ENCODE measurements at places on chromosomes 11 and 22. TPM values are rescaled to one million over a fixed set of nuclear protein-coding genes. Genes with fewer than 3 reads are reported as not detected.

- DNase-seq: no peak
- no peak overlapping the region for H3K4me3 ChIP-seq
- no peaks in the 10 kb centered on the region for H3K36me3 ChIP-seq
- H3K4me1 ChIP-seq: no peaks in the 10 kb centered on the region
These were observed 15.9 kb downstream of the PGA5 start for GRCh38 chr11:61256710-61257482.

GRCh38 chr22:35307892-35308291 lies 8.2 kb downstream of the TOM1 start:
- peaks cover 12% of the 10 kb centered on the region for H3K4me1 ChIP-seq
- no peaks in the 10 kb centered on the region for H3K27me3 ChIP-seq
- no peak overlapping the region for H3K27ac ChIP-seq

DNA sequence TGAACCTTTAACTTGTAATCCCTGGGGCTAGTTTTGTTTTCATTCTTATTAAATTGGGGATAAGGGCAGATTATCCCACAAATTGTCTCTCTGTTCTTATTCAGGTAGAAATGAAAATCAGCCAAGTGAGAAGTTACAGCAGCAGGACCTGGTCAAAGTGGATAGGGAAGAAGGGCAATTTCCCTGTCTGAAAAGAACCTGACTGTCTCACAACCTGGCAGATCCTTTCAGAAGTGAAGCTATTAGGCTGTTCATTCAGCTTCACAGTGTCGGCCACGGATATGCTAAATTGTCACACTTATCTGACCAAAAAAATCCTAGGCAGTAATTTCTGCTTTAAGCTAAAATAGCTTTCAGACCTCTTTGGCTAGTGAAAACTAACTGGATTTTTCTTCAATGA lies 712.6 kb upstream of the ANO5 start:
- H3K27ac ChIP-seq: no peak overlapping the region
- H3K4me3 ChIP-seq: no peak overlapping the region
- no peaks in the 10 kb centered on the region for H3K27me3 ChIP-seq
- no peaks in the 10 kb centered on the region for H3K4me1 ChIP-seq
- no peaks in the 10 kb centered on the region for H3K36me3 ChIP-seq

DNA sequence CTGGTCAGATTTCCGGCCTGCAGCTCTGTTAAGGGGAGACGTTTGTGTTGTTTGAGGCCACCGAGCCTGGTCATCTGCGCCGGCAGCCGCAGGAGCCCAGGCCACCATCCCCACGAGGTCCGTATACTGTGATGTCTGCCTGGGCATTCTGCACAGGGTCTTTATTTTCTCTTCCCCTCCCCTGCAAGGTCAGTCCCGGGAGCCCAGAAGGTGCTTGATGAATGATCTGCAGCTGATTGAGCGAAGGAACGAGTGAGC lies 45.4 kb downstream of the CTTN start:
- peaks cover 8% of the 10 kb centered on the region for H3K36me3 ChIP-seq
- H3K27ac ChIP-seq: no peak overlapping the region
- no peaks in the 10 kb centered on the region for H3K4me1 ChIP-seq

GRCh38 chr11:130047141-130047540 lies 22.6 kb upstream of the APLP2 start:
- no peaks in the 10 kb centered on the region for H3K36me3 ChIP-seq
- H3K27me3 ChIP-seq: no peaks in the 10 kb centered on the region
- no peak overlapping the region for H3K4me3 ChIP-seq
- peaks cover 4% of the 10 kb centered on the region for H3K4me1 ChIP-seq

- H3K4me3 ChIP-seq: peak overlapping the region; percentile 74
- DNase-seq: peak; percentile 32
- H3K27me3 ChIP-seq: no peaks in the 10 kb centered on the region
- no peak overlapping the region for H3K27ac ChIP-seq
- peaks cover 44% of the 10 kb centered on the region for H3K36me3 ChIP-seq
These were observed 1.6 kb downstream of the PPP2R1B start for GRCh38 chr11:111764621-111765020.

GRCh38 chr11:44899959-44900358 lies 50.7 kb downstream of the TP53I11 start:
- no peaks in the 10 kb centered on the region for H3K4me1 ChIP-seq
- H3K27me3 ChIP-seq: peaks cover 6% of the 10 kb centered on the region
- H3K36me3 ChIP-seq: no peaks in the 10 kb centered on the region
- H3K27ac ChIP-seq: no peak overlapping the region

- peaks cover 18% of the 10 kb centered on the region for H3K4me1 ChIP-seq
- H3K36me3 ChIP-seq: peaks cover 44% of the 10 kb centered on the region
- H3K4me3 ChIP-seq: peak overlapping the region; percentile 96
- no peaks in the 10 kb centered on the region for H3K27me3 ChIP-seq
These were observed 9.5 kb downstream of the YPEL4 start for GRCh38 chr11:57640068-57640800.

DNA sequence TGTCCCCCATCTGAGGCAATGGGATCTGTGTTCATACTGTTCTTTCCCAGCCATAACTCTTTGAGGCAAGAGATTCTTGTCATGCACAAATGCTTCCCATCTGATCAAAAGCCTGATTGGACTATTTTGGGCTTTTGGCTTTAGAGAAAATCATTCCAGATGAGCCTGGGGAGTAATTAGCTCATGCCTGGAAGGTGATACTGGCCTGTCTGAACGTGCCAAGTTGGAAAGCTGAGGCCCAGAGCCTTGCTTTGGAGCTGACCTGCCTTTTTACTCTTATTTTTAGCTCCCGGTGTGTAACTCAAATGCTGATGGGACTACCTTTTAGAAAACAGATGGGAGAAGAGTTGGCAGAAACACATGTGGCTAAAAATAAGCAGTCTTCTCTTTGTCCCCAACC lies 105.0 kb downstream of the DBX1 start:
- H3K4me3 ChIP-seq: no peak overlapping the region
- peaks cover 25% of the 10 kb centered on the region for H3K36me3 ChIP-seq
- H3K4me1 ChIP-seq: no peaks in the 10 kb centered on the region
- DNase-seq: no peak
- H3K27ac ChIP-seq: no peak overlapping the region

DNA sequence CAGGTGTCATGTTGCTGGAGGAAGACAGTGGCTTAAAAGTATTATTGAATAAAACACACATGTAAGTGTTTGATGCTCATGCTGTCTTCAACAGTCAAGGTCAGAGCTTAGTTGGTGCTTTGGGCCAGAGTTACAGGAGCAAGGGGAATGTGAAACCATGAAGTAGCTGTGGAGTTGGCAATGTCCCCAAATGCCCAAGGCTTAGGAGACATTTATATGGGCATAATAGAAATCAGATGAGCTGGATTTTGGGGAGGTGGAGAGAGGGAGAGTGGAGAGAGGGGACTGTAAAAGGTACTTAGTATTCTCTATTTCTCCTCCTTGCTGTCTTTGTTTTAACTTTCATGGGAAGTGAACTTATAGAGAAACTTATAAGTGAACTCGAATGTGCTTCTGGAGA lies 407.8 kb downstream of the ETS1 start:
- peaks cover 21% of the 10 kb centered on the region for H3K4me1 ChIP-seq
- H3K27me3 ChIP-seq: no peaks in the 10 kb centered on the region
- H3K4me3 ChIP-seq: no peak overlapping the region
- H3K36me3 ChIP-seq: no peaks in the 10 kb centered on the region
- H3K27ac ChIP-seq: no peak overlapping the region
- DNase-seq: no peak

The MRGPRE gene
- total RNA-seq: not detected

The SORL1 gene
- total RNA-seq: not detected

DNA sequence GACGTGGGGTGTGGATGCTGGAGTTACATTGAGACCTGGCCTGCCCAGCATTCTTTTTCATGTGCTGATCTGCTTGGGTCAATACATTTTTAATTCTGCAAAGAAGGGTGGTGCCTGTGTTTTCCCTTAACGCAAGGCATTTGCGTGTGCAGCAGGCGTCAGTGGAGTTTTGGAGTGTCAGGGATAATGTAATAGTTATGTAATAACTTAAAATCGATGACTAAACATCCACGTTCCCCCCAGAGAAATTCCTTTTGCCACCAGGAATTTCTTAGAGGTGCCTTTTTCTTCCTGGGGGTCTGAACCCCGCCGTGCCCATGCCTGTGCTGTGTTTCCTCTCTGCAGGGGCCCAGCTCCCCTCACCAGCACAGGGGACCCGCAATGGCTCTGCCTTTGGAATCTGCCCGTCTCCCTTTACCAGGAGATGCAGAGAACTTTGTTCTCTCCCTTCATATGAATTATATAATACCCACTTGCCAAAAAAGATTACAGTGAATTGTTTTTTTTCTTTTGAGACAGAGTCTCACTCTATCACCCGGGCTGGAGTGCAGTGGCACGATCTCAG lies 62.6 kb downstream of the TBC1D22A start:
- no peak overlapping the region for H3K4me3 ChIP-seq
- DNase-seq: no peak
- no peak overlapping the region for H3K27ac ChIP-seq
- H3K27me3 ChIP-seq: no peaks in the 10 kb centered on the region
- no peaks in the 10 kb centered on the region for H3K36me3 ChIP-seq
- peaks cover 29% of the 10 kb centered on the region for H3K4me1 ChIP-seq

The TAGLN gene
- total RNA-seq: 717 TPM

The OSBP gene
- total RNA-seq: 30.3 TPM

DNA sequence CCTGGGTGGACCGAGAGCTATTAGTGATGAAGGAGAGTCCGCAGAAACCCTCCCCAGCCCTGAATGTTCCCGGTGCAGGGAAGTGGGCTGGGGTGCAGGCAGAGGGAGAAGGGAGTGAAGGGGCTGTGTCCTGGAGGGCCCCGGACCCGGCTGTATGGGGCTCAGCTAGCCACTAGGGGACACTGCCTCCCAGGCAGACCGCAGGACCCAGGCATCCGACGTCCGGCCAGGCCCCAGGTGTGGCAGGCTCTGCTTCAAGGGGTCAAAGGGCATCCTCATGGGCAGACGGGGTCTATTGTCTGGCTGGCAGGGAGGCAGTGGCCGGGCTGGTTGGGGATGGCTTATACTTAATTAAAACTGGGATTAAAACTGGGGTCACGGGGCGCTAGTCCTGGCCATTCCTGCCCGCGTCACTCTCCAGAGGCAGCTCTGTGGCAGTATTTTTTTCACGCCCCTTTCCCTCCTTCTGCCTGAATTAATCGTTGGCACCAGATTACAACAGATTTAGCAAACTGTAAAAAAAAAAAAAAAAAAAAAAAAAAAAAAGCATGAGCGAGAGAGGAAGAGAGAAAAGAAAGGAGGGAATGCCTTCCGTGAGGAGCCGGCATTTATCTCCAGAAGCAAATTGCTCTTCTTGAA lies 5.1 kb downstream of the FLRT1 start:
- H3K4me1 ChIP-seq: peaks cover 11% of the 10 kb centered on the region
- no peak overlapping the region for H3K27ac ChIP-seq
- no peaks in the 10 kb centered on the region for H3K36me3 ChIP-seq

DNA sequence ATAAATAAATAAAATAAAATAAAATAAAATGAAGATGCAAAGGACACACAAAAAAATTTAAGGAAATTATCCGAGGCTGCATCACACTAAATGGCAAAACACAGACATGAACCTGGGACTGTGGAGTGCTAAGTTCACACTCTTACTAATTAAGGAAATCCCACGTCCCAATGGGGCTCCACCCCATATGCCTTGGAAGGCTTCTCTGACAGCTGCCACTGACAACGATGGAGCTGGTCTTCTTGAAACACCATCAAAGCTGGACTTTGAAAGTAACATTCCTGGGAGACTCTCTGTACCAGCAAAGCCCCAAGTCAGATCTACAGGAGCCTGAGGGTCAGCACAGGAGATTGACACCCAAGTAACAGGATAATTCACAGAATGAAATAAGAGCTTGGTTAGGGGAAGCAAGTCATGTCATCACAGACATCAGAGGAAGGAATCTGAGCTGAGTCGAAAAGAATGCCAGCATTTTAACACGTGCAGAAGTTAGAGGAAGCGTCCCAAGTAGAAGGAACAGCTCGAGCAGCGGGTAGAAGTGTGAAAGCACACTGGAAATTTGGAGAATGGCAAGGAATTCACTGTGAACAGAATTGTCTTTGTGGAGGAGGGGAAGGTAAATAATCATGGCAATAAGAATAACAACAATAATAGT lies 13.8 kb downstream of the TPST2 start:
- no peak for DNase-seq
- H3K27ac ChIP-seq: no peak overlapping the region
- peaks cover 11% of the 10 kb centered on the region for H3K36me3 ChIP-seq
- H3K4me1 ChIP-seq: peaks cover 10% of the 10 kb centered on the region
- H3K4me3 ChIP-seq: no peak overlapping the region

The TREH gene
- not detected for total RNA-seq

The UPB1 gene
- total RNA-seq: 0.44 TPM

- H3K27ac ChIP-seq: no peak overlapping the region
- no peaks in the 10 kb centered on the region for H3K27me3 ChIP-seq
- DNase-seq: no peak
- no peak overlapping the region for H3K4me3 ChIP-seq
- H3K4me1 ChIP-seq: no peaks in the 10 kb centered on the region
These were observed 5.2 kb upstream of the PRR33 start for GRCh38 chr11:1896923-1897322.

GRCh38 chr22:16967453-16968217 lies 40.4 kb downstream of the GAB4 start:
- H3K27ac ChIP-seq: no peak overlapping the region
- no peak for DNase-seq
- H3K4me3 ChIP-seq: no peak overlapping the region
- no peaks in the 10 kb centered on the region for H3K27me3 ChIP-seq
- no peaks in the 10 kb centered on the region for H3K4me1 ChIP-seq

DNA sequence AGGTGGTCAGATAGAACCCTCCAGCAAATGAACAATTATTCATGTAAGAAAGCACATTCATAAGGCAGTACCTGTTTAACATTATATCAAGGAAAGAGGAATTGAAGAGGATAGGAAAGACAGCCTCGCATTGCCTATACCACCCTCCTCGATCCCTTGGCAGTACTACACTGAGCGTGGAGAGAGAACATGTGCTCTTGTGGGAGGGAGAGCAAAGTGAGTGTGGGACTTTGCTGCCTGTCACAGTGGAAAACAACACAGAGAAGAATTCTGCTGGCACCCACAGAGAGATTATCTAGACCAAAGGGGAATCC lies 17.5 kb upstream of the DDX10 start:
- DNase-seq: no peak
- no peaks in the 10 kb centered on the region for H3K36me3 ChIP-seq
- no peak overlapping the region for H3K4me3 ChIP-seq
- no peaks in the 10 kb centered on the region for H3K27me3 ChIP-seq

DNA sequence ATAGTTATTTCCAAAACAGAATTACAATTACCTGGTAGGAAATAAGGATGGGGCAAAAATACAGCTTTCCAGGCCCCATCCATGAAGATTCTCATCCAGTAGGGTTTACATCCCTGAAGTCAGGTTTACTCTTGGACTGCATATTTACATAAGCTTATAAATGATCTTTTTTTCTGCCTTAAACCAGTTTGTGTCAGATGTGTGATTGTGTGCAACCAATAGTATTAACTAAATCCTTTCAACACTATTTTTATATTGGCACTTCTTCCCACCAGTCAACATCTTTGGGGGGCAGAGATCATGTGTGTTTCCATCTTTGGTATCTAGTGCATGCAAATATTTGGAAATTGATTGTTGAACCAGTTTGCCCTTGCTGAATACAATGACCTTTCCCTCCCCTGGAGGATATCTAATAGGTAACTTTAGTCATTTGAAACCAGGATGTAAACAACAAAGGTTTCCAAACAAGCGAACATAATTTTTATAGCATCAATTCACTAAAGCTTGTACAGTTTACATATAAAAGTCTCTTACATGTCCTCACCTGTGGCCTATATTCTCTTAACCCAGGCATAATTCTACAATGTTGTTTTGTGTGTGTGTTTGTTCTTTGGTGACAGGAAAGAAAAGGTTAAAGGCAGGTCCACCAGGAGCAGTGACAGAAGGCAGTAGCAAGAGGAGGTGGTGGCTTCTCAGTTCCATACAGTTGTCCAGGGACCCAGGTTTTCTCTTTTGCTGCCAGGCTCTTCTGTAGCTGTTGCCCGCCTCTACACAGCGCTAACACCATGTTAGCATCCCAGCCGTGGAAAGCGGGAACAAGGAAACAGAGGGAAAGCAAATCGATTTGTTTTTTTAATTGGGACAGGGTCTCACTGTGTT lies 1.7 kb upstream of the ME3 start:
- no peak for DNase-seq
- H3K4me1 ChIP-seq: peaks cover 33% of the 10 kb centered on the region
- no peaks in the 10 kb centered on the region for H3K27me3 ChIP-seq
- H3K27ac ChIP-seq: no peak overlapping the region
